Activated T-helper 17 cell treated with anti-CD3 and anti-CD28 coated beads, Interleukin-2, amount 50 U/mL, for 72 hours (primary cell): ENCODE measurements at places on chromosomes 1 and 21. TPM values are rescaled to one million over a fixed set of nuclear protein-coding genes. Genes with fewer than 3 reads are reported as not detected.

GRCh38 chr1:224430511-224431113, 4.0 kb downstream of the WDR26 start:
- ATAC-seq, result no peak

- no peak for ATAC-seq
Measured at GRCh38 chr1:208449951-208450350, 205.8 kb upstream of the PLXNA2 start.

- ATAC-seq, result no peak
Measured at GRCh38 chr1:226034482-226034881, 28.0 kb upstream of the H3-3A start.

The SLC22A15 gene
- total RNA-seq, result 0.89 TPM

The HRNR gene
- not detected for total RNA-seq

GRCh38 chr1:232624546-232625281, 5.2 kb downstream of the SIPA1L2 start:
- peak; percentile 49 for ATAC-seq

The TRIM58 gene
- 0.13 TPM for total RNA-seq

The PTAFR gene
- 0.29 TPM for total RNA-seq

GRCh38 chr1:227685807-227686206, 49.3 kb downstream of the JMJD4 start:
- no peak for ATAC-seq

The TGFBR3 gene
- 4.3 TPM for total RNA-seq

DNA sequence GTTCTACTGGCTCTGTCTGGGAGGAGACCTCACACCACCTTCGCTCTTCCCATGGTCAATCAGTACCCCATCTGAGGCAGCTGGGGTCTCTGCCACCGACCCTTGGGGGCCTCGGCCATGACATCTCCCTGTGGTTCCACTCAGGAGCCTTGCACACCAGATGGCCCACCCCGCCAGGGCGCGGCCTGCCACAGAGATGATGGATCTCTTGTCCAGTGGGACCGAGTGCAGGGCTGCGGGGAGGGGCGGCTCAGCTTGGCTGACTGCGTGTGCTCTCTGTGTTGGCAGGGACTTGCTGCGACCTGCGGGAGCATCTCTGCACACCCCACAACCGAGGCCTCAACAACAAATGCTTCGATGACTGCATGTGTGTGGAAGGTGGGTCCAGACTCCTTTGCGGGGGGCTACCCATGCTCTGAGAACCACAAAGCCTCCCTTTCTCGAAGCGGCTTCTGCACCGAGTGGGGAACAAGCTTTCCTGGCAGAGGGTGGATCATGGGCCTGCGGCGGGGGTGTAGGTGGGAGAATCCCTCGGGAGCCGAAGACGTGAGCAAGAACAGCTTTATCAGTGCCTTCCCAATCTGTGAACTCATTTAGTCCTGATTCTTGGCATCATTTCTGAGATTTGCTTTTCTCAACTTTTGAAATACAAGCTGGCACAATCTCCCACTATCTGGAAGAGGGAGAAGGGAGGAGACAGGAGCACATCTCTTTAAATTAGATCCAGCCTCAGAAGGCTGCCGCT, 20.9 kb upstream of the AGTRAP start:
- ATAC-seq, result no peak
